ENCODE measurements at places on chromosomes 3 and 15.

GRCh38 chr15:26516102-26516980 lies 256.5 kb downstream of the GABRB3 start:
- DNase-seq = no peak

DNA sequence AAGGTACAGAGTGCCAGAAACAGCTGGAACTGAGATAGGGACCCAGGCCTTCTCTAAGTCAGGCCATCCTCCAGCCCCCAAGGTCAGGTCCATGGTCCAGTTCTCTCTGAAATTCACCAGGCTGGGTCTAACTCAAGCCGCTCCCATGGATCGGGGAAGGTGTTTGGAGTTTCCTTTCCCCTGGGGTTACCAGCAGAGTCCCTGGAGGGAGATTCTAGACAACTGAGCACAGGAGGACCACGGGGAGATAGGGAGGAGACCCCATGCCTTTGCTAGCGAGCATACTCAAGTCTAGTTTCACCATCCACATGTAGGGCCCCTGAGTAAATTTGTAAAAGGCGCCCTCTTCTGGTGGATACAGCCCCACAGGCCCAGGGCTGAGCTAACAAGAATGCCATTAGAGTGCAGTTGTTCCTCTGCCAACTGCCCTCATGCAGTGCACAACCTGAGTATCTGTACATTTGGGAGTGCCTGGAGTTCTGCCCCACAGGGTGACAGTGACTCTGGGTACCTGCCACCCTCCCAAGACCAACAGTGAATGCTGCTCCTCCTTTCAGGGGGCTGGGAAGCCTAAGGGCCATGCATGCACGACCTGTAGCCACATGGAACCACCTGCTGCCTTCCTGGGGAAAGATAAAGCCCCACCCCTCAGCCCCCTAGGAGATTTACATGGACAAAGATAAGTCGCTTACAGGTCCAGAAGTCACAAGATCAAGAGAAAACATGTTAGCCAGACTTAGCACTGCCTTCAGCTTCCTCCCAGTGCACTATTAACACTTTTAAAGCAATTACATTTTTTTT lies 89.0 kb downstream of the IQSEC1 start:
- DNase-seq = no peak

GRCh38 chr3:174251681-174252080 lies 607.5 kb upstream of the NAALADL2 start:
- DNase-seq = no peak

DNA sequence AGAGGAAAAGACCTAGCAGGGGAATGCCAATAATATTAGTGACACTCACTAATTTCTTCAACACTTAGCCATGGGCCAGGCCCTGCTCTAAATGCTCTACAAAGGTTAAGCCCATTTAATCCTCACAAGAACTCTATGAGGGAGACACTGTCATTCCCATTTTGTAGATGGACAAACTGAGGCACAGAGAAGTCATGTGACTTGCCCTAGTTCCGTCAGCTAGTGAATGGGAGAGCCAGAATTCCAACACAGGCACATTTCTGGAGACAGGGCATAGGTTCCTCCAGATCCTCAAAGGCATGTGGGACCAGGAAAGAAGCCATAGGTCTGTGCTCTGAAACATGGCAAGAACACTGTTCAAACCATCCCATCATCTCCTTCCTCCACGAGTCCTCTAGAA lies 31.5 kb downstream of the LOXL1 start:
- no peak for DNase-seq
